ENCODE measurements at places on chromosomes 16 and 17.

GRCh38 chr16:19499006-19499405 lies 22.9 kb downstream of the GDE1 start:
- no peak for DNase-seq

DNA sequence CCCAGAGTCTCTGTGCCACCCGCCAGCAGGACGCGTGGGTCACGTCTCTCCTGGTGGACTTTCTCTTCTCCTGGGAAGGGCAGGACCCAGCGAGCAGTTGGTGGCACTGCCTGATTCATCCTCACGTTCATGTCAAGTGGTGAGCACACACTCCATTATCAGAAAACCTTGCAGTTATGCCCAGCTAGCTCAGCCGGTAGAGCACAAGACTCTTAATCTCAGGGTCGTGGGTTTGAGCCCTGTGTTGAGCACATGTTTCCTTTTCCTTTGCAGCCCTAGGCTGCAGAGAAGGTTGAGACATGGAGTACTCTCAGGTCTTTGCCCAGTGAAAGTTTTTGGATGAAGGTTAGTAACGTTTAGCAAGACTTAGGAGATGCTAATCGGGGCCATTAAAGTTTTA lies 8.0 kb downstream of the OR1F1 start:
- DNase-seq, result peak; percentile 43

- DNase-seq, result no peak
Observed at GRCh38 chr16:870856-871561, 70.5 kb upstream of the GNG13 start.

GRCh38 chr16:64321881-64322280 lies 800.0 kb downstream of the CDH11 start:
- no peak for DNase-seq

GRCh38 chr17:83076938-83077337 lies 2.5 kb upstream of the METRNL start:
- DNase-seq, result no peak

DNA sequence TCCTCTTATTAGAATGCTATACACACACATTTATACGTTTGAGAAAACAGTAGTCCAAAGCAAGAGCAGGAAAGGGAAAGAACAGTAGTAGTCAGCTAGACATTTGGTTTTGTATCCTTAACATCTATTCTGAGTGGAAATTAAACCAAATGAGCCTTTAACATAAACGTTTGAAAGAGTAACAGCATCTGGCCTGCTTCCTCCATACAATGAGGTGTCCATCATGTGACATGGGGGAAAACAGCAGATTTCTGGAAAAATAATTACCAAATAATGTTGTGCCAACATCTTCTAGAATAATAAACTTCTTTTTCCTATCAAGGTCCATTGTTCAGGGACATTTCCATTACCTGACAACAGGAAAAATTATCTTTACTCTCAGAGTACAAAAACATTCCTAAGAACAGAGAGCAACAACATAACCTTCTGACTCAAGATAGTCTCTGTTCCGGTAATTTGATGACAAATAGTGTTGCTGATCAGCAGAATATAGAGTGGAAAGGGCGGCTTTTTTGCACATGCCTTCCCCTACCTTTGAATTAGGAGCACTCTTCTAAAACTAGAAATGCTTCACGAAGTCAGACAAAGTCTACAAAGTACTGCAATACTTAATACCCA lies 20.2 kb downstream of the CYTH1 start:
- DNase-seq, result no peak

DNA sequence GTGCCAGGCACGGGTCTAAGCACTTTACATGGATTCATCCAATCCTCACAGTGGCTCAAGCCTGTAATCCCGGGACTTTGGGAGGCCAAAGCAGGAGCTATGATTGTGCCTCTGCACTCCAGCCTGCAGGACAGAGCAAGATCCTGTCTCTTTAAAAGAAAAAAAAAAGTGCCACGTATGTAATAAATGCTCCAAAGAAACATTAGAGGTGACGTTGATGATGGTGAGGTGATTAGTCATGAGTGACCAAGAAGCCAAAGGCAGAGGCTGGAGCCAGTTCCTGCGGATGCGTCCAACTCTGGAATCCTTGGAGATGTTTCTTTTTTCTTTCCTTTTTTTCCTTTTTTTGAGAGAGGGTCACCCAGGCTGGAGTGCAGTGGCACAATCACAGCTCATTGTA lies 59.4 kb upstream of the SIAH1 start:
- no peak for DNase-seq

DNA sequence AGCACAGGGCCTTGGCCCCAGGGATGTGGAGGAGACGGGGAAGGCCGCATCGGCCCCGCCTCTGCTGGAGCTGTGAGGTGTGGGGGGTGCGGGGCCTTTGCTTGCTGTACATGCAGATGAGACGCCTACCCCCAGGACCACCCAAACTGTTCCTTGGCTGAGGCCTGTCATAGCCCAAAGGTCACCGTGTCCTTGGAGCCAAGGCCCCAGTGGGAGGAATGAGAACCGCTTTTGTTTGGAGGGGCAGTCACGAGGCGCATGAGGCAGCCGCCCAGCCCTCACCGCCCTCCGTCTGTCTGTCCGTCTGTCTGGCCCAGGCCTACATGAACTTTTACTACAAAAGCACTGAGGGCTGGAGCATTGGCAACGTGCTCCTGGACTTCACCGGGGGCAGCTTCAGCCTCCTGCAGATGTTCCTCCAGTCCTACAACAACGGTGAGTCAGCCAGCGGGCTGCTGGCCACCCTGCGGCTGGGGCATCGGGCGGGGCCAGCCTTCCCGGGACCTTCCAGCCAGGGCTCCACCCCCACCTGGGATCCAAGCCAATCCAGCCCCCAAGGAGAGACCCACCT lies 8.8 kb downstream of the TAX1BP3 start:
- peak; percentile 75 for DNase-seq

GRCh38 chr17:13561606-13562270 lies 40.0 kb downstream of the HS3ST3A1 start:
- DNase-seq, result no peak

GRCh38 chr16:56246051-56246817 lies 54.9 kb downstream of the GNAO1 start:
- peak; percentile 43 for DNase-seq

DNA sequence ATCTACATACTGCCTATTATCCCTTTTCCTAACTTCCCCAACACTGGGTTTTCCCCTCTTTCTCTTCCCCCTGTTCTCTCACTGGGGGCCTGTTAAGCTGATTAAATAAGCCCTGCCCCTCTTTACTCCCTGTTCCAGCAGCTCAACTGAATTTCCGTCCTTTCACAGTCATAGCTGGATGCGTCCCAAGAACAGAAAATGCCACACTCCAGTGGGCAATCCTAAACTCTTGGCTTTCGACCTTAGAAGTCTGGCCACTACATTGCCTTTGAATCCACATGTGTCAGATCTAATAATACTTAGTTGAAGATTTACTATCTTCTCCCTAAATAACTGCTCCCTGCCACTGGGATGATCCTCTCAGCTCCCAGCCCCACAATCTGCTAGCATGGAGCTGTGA lies 34.5 kb downstream of the KCNJ16 start:
- DNase-seq, result no peak

GRCh38 chr17:77372444-77373298 lies 231.9 kb downstream of the SEC14L1 start:
- DNase-seq, result peak; percentile 98

DNA sequence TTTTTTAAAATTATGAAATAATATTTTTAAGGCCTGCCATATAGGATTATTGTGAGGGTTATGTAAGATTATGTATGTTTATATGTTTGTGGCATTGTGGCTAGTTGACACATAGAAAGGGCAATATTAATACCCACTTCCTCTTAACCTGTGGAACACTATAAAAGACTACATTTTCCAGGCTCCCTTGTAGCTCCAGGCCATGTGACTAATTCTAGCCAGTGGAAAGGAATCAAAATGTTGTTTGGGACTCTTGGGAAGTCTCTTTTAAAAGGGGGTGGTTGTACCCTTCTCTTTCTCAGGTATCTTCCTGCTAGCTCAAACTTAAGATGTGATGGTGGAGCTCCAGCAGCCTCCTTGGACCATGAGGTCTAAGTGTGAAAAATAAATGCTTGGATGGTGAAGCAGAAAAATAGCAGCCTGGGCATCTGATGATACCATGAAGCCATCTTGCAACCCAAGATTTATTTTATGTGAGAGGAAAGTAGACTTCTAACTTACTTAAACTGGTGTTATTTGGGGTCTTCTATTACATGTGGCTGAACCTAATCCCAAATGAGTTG lies 39.2 kb downstream of the TEKT5 start:
- no peak for DNase-seq

- no peak for DNase-seq
Observed at GRCh38 chr17:41338961-41339485, 11.6 kb downstream of the KRT33A start.

GRCh38 chr17:56653877-56654276 lies 60.4 kb downstream of the NOG start:
- DNase-seq, result peak; percentile 73

GRCh38 chr16:84658690-84659089 lies 10.4 kb downstream of the KLHL36 start:
- no peak for DNase-seq

DNA sequence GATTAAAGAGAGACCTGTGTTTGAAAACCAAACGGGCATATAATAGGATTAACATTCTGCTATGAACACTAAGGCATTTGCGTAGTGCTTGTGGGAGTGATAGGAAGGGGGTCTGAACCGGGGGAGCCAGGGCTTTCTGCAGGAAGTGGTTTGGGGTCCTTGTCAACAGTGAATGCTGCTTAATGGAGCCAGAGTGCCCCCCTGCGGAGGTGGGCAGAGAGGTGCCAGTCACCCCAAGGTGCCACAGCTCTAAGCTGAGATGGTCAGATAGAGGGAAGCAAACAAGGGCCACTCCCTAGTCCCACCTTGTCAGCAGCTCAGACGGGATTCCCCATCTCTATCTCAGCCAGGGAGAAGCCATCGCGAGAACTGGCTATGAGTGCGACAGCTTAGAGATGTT lies 17.7 kb downstream of the NAA60 start:
- peak; percentile 29 for DNase-seq

GRCh38 chr17:67049025-67049739 lies 4.8 kb downstream of the CACNG1 start:
- DNase-seq, result peak; percentile 9

GRCh38 chr16:72169708-72170107 lies 2.2 kb downstream of the PMFBP1 start:
- DNase-seq, result no peak

DNA sequence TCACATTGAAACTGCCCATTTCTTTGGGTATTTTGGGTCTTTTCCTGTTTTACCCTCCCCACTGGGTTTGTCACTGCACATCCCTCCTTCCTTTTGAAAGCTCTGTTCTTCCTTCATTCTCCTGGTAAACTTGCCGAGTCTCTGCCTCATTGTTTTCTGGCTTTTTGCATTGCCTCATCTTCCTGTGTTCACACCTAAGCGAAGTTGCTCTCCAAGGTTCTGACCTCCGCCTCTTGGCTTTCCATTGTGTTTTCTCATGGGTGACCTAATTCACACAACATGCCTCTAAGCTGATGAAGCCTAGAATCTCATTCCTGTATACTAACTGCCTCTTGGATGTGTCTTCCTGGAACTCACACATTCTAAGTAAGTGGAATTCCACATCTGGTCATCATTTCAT lies 1096.1 kb upstream of the EEF2KMT start:
- peak; percentile 16 for DNase-seq

GRCh38 chr16:67235816-67236562 lies 9.1 kb downstream of the TMEM208 start:
- peak; percentile 39 for DNase-seq

GRCh38 chr16:12416136-12416787 lies 387.4 kb downstream of the CPPED1 start:
- DNase-seq, result no peak

GRCh38 chr17:61574542-61575351 lies 16.3 kb downstream of the NACA2 start:
- DNase-seq, result peak; percentile 52

GRCh38 chr17:36613155-36613554 lies 11.8 kb downstream of the MRM1 start:
- no peak for DNase-seq

DNA sequence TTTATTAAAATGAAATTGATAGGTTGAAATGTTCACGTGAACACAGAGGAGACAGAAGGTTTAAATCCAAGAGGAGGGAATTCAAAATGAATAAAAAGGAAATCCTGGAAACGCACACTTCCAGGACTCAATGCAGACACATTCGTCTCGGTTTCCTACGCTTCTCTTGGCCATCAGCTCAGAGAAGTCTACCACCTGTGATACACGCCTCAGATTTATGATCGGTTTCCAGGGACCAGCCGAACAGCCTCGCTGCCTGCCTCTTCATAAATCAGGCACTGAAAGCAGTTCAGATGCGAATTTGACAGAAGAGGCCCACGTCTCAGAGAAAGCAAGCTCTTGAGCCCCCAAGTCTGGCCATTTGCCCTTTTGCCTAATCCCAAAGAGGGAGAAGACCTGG lies 125.5 kb upstream of the IRX3 start:
- no peak for DNase-seq

DNA sequence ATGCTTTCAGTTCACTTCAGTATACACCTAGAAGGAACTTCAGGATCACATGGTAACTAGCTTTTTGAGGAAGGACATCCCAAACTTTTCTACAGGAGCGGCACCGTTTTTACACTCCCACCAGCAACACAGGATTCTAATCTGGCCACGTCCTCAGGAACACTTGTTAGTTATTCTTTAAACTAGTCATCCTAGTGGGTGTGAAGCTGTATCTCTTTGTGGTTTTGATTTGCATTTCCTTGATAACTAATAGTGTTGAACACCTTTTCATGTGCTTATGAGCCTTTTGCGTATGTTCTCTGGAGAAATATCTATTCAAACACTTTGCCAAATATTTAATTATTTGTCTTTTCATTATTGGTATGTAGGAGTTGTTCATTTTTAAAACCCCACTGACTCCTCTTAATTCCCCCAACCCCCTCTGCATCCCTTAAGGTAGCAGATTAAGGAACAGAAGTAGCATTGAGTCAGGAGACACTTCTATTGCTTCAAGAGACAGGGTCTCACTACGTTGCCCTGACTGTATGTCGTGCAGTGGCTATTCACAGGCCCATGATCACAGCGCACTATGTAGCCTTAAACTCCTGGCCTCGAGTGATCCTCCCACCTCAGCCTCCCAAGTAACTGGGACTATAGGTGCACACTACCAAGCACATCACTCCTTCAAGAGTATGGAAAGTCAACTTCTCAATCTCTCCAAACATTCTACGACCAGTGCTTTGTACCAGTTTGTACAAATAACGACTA lies 25.4 kb downstream of the YWHAE start:
- DNase-seq, result no peak

- no peak for DNase-seq
Observed at GRCh38 chr17:41096055-41096454, 1.9 kb downstream of the KRTAP4-8 start.

- DNase-seq, result no peak
Observed at GRCh38 chr16:85573696-85574641, 39.2 kb upstream of the GSE1 start.

GRCh38 chr17:33085256-33085655 lies 93.6 kb downstream of the SPACA3 start:
- no peak for DNase-seq

DNA sequence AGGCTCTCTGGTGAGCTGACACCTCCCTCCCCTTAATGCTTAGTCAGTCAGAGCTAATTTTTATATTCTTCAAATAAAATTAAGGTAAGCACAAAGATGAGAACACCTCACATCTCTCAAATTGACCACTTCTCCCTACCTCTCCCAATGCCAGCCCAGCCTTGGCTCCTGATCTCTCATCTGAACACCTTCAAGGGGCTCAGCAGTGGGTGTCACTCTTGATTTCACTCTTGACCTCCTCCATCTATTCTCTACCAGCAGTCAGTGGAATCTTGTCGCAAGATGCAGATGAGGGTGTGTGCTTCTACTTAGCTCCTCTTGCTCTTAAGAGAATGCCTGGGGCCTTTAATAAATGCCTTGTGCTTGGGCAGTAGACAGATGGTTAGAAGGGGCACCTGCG lies 309.0 kb upstream of the IRX3 start:
- DNase-seq, result no peak
